ENCODE measurements at places on chromosomes 5 and 9. TPM values are rescaled to one million over a fixed set of nuclear protein-coding genes. Genes with fewer than 3 reads are reported as not detected.

Gene AFAP1L1
- not detected for total RNA-seq

Gene OMD
- total RNA-seq = not detected

Gene ZBTB26
- 9.6 TPM for total RNA-seq

DNA sequence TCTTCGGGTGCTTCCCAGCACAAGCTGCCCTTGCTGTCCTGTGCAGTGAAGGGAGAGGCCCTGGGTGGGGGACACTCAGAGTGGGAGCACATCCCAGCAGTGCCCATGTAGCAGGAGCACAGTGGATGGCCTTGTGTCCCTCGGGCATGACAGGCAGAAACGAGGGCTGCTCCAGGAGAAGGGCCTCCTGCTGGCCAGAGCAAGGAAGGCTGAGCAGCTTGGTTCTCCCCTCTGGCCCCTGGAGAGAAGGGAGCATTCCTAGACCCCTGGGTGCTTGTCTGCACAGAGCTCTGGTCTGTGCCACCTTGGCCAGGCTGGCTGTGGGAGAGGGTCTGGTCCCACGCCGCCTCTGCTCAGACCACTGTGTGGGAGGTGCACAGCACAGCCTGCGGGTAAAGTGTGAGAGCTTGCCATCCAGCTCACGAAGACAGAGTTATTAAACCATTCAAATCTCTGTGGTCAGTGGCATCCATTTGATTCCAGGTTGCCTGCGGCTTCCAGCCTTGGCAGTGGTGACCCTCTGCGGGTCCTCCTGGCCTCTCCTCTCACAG lies 18.3 kb downstream of the FBXW5 start:
- H3K27me3 ChIP-seq = no peaks in the 10 kb centered on the region
- H3K27ac ChIP-seq = no peak overlapping the region
- H3K4me1 ChIP-seq = peaks cover 5% of the 10 kb centered on the region
- DNase-seq = no peak
- H3K4me3 ChIP-seq = no peak overlapping the region

DNA sequence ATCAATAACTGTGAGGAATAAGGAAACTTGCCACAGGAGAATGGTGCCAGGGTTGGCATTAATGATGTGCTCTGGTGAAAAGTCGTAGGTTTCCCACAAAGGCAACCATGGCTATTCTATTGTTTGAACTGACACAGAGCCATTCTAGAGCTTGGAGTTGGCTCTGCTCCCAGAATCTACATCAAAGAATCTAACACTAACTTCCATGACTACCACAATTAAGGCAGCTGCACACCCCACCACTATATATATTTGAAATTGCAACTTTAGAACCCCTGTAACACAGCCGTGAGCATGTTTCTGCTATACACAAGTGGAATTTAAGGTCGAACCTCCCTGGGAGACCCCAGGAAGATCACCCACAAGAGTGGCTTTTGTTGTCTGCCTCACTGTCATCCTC lies 89.7 kb upstream of the CCDC152 start:
- DNase-seq = no peak
- no peak overlapping the region for H3K27ac ChIP-seq
- no peak overlapping the region for H3K4me3 ChIP-seq
- no peaks in the 10 kb centered on the region for H3K36me3 ChIP-seq
